ENCODE measurements at places on chromosomes 1 and 21.

DNA sequence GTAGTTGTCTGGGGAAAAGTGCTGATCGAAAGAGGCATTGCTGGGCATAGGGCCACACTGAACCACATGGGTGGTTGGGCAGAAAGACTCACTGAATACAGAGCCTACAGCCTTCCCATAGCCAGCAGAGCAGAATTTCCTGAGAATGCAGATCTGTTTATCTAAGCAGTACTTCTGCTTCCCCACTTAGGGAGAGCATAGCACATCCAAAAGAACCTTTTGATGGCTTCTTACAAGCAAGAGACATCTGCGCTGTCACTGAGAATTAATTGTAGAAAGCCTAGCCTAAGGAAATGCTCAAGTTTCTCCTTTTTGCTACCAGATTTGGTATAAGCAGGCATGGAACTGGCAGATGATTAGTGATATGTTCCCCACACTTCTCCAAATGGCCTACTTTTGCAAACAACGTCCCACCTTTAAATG, 13.0 kb upstream of the KLHDC8A start:
- DNase-seq, result no peak

DNA sequence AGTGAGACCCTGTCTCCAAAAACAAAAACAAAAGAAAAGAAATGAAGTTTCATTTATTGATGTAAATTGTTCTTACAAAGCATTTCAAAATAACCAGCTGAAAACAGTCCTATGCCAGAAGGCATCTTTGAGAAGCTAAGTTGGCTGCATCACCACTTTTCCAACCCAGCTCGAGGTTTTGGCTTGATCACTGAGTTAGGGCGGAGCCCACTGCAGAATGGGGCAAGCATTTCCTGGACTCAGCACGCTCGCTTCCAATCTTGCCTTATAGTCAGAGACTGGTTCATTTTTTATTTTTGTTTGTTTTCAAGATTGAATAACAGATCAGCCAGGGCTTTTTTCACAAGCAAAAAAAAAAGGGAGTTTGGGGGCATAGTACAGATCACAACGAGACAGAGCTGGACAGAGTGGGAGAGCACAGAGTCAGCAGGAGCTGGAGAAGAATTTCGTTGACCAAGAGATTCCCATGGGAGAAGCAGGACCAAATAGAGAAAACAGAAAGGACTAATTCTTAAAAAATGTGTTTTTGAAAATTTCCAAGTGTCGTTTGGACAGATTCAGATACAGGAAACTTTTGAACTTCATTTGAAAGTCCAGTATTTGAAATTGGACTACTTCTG, 23.5 kb upstream of the COL6A1 start:
- DNase-seq, result no peak

DNA sequence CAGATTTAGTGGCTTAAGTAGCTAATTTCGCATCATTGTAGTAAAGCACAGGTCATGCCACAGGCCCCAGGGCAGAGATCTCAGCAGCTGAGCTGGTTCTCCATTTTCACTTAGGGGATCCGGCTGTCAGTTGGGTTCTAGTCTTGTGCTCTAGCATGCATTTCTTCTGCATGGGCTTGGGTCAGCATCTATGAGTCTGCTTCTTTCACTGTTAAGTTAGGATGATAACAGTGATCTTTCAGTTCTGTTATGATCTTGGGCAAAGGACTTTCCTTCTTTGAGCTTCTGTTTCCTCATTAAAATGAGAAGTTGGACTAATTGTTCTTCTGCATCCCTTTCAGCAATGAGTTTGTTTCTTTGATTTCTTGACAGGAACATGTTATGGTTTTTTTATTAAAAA, 123.6 kb upstream of the DNAH14 start:
- no peak for DNase-seq

- DNase-seq, result no peak
These were observed 160.4 kb downstream of the HLX start for GRCh38 chr1:221039616-221040015.

GRCh38 chr1:67211589-67212563, 45.6 kb downstream of the IL23R start:
- no peak for DNase-seq

DNA sequence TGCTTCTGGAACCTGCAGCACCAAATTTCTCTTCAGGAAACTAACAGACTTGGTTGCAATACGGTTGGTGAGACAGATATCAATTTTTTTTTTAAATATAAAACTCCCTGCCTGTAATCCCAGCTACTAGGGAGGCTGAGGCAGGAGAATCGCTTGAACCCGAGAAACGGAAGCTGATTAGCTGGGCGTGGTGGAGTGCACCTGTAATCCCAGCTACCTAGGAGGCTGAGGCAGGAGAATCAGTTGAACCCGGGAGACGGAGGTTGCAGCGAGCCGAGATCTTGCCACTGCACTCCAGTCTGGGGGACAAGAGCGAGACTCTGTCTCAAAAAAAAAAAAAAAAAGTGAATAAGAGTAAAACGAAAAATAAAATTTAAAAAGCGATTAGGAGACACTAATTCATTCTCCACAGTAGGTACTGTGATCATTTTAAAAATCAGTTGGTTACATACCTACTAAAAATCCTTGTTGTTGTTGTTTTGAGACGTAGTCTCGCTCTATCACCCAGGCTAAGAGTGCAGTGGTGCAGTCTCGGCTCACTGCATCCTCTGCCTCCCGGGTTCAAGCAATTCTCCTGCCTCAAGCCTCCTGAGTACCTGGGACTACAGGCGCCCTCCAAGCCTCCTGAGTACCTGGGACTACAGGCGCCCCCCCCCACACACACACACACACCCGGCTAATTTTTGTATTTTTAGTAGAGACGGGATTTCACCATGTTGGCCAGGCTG, 796 bp upstream of the RBM8A start:
- DNase-seq, result no peak

DNA sequence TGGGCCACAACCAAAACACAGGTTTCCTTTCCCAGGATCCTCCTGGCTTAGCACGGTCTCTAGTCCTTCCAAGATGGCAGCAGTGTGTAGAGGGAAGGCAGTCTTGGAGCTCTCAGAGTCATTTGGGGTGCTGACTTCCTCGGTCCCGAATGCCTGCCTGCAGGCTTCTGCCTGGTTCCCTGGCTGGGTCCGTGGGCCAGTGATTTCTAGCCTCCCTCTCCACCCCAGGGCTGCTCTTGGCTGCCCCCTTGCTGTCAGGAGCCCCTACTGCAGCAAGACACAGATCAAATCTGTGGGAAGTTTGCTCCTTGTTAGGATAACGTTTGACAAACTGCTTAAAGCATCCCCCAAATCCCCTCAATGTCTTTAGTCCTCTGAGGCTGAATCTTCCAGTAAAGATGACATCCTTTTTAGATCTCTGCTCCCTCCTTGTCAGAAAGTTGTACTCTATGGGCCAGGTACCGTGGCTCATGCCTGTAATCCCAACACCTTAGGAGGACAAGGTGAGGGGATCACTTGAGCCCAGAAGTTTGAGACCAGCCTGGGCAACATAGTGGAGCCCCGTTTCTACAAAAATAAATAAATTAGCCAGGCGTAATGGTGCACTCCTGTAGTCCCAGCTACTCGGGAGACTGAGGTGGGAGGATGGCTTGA, 272.5 kb downstream of the RRAGC start:
- DNase-seq, result peak; percentile 41

DNA sequence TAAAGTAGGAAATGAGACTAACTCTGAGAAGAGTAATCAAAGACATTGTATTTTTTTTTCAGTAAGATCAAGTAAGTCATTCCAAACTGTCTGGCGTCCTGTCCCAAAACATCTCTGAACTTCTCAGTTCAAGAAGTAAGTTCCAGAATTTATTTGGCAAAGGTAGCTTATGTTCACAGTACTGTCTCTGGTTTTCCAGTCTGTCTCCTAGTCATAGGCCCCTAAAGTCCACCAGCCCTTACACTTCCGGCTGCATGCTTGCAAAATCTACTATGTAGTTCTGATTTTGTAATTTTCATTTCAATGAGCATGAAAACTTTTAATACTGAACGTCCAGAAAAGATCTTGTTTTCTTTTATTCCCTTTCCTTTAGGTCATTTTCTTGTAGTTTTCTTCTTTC, 61.4 kb upstream of the S1PR1 start:
- no peak for DNase-seq

DNA sequence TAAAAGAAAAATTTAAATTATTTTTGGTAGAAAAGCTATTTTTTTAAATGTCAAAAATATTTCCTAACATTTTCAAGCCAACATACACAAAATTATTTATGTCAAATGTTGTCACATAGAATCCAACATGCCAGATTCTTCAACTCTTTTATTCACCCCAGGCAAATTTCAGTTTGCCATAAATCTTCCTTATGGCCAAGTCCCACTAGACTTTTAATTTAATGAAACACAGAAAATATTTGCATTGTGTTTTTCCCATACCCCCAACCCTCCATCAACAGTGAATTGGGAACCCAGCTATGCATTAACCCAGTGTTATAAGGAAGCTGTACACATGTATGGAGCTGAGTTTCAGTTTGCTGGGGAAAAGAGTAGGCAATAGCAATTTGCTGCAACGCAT, 41.4 kb downstream of the DUSP10 start:
- DNase-seq, result no peak
